Right lobe of liver (tissue), 6 donors: ENCODE measurements at places on chromosomes 16 and 17. TPM values are rescaled to one million over a fixed set of nuclear protein-coding genes. Genes with fewer than 3 reads are reported as not detected.

DNA sequence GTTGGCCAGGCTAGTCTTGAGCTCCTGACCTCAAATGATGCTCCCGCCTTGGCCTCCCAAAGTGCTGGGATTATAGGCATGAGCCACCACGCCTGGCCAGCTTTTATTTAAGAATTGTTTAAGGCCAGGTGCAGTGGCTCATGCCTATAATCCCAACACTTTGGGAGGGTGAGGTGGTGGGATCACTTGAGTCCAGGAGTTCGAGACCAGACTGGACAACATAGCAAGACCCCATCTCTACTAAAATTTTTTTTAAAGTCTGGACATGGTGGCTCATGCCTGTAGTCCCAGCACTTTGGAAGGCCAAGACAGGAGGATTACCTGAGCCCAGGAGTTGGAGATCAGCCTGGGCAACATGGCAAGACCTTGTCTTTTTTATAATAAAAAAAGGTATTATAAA is 5.2 kb downstream of the PLXDC1 start:
- DNase-seq, result no peak

GRCh38 chr17:17028878-17029535 is 13.2 kb upstream of the MPRIP start:
- no peak for DNase-seq

- no peak for DNase-seq
Observed at GRCh38 chr16:55240888-55241287, 83.1 kb upstream of the IRX6 start.

DNA sequence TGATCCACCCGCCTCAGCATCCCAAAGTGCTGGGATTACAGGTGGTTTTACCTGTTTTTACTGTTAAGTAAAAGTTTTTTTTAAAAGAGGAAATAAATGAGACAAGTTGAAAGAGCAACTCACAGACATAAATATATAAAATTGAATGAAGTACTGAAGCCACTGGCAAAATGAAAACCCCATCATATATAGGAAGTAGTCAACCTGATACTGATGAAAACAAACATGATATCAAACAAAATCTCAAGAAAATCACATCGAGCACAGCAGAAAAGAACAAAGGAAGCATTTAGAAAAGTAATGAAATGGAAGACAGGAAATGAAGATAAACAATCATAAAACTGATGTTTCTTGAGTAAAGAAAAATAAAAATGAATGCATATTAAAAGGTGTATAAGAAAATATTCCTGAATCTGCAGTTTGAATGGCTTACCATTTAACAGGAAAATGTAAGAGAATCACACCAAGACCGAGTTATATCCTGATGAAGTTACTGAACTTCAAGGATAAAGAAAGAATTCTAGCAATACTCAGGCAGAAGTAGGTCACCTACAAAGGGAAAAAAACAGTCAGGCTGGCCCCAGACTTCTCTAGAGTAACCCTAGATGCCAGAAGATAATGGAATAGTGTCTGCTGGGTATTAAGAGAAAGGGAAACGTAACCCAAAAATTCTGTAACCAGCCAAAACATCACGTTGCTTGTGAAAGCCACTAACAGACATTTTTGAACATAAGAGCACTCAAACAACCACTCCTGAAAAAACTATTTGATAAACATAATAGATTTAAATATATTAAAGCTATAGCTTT is 31.5 kb downstream of the UBE2G1 start:
- DNase-seq, result no peak

DNA sequence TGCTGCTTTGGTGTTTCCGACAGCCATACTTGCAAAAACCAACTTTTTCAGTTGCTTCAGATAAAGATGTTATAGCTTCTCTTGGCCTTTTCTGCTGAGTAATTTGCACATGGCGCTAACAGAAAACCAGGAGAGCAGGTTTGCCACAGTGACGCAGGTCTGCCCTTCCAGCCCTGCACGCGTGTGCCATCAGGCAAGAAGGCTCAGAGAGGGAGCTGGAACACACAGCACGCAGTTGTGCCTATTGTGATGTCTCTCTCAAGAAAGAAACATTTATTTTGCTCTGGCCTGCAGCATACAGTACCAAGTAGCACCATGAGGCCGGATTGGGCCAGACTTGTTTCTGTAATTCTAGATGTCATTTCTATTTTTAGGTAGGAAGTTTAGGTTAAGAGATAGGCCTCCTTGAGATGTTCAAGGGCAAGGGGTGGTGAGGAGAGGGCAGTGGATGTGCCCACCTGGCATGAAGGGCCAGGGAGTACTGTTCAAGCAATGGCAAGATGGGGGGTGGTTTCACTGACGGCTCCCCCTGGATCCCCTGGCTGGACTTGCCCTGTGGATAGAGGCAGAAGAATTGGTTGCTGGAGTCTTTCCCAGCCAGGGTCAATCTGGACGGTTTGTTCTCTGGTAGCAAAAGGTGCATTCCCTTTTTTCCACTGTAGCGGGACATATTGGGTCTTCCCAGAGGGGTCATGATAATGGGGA is 1.9 kb downstream of the CBX2 start:
- DNase-seq, result no peak

DNA sequence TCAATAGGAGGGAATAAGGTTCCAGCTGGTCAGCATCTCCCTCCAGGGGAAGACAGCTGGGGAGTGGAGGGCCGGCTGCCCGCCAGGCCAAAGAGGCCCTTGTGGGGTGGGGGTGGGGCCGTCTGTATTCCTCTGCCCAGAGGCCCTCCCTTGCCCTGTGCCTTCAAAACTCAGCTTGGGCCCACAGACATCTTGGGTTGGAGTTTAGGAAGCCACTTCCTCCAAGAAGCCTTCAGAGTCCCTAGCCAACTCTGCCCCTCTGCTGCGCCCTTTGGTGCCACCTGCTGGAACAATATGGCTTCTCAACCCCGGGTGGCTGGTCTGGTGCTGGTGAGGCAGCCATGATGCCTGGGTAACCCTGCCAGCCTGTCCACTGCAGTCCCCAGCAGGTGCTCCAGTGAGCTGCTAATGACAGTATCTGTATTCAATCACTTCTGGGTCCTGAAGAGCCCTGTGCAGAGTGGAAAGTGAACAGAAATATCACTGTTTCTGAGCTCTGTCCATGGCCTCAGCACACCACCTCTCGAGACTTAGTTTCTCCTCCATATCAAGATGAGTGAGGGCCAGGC is 16.7 kb downstream of the HSD11B2 start:
- DNase-seq, result no peak

Gene CRYBA1
- total RNA-seq, result not detected

Gene NEUROD2
- not detected for total RNA-seq

Gene KRT12
- total RNA-seq, result not detected

Gene SOST
- not detected for total RNA-seq

Gene KIF18B
- 0.20 TPM for total RNA-seq
